Breast epithelium (tissue), 4 donors: ENCODE measurements at places on chromosomes 2 and 18.

GRCh38 chr2:96185516-96185915 lies 23.1 kb downstream of the STARD7 start:
- no peak for DNase-seq
- no peaks in the 10 kb centered on the region for H3K27me3 ChIP-seq
- H3K27ac ChIP-seq: no peak overlapping the region
- no peaks in the 10 kb centered on the region for H3K36me3 ChIP-seq

GRCh38 chr2:176763130-176763529 lies 449.5 kb upstream of the HNRNPA3 start:
- H3K27me3 ChIP-seq: no peaks in the 10 kb centered on the region
- H3K27ac ChIP-seq: no peak overlapping the region
- no peak for DNase-seq
- no peaks in the 10 kb centered on the region for H3K4me1 ChIP-seq

DNA sequence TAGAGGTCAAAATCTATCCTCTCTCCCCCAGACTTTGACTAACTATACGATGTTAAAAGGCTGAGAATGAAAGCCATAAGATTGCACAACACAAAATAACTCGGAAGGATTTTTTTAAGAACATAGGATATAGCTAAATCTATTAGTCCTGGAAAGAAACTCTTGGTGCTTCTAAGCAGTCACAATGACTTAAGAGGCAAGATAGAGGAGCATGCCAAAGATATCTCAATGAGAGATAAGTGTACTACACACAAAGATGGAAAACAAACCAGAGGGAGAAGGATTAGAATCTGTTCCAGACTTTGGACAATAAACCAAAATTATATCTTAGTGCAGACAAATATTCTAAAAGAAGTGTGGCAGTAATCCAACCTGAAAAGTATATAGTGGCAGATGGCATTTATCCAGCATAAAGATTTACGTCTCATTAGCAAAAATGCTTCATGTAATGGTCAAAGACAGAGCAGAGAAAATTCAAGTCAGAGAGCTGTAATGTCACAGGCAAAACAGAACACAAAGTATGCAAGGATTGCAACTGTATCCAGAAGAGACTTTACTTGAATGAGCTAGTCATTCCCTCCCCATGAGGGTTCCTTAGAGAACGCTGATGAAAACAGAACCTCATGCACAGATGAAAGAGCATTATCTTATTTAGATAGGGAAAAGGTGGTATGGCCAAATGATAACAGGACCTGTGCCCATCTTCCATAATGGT lies 28.8 kb upstream of the EVA1A start:
- H3K4me1 ChIP-seq: no peaks in the 10 kb centered on the region
- no peak overlapping the region for H3K27ac ChIP-seq
- H3K27me3 ChIP-seq: no peaks in the 10 kb centered on the region
- DNase-seq: no peak

- no peak overlapping the region for H3K4me3 ChIP-seq
- H3K27ac ChIP-seq: no peak overlapping the region
- no peak for DNase-seq
- no peaks in the 10 kb centered on the region for H3K36me3 ChIP-seq
Measured at GRCh38 chr2:2291500-2292260, 39.4 kb downstream of the MYT1L start.

DNA sequence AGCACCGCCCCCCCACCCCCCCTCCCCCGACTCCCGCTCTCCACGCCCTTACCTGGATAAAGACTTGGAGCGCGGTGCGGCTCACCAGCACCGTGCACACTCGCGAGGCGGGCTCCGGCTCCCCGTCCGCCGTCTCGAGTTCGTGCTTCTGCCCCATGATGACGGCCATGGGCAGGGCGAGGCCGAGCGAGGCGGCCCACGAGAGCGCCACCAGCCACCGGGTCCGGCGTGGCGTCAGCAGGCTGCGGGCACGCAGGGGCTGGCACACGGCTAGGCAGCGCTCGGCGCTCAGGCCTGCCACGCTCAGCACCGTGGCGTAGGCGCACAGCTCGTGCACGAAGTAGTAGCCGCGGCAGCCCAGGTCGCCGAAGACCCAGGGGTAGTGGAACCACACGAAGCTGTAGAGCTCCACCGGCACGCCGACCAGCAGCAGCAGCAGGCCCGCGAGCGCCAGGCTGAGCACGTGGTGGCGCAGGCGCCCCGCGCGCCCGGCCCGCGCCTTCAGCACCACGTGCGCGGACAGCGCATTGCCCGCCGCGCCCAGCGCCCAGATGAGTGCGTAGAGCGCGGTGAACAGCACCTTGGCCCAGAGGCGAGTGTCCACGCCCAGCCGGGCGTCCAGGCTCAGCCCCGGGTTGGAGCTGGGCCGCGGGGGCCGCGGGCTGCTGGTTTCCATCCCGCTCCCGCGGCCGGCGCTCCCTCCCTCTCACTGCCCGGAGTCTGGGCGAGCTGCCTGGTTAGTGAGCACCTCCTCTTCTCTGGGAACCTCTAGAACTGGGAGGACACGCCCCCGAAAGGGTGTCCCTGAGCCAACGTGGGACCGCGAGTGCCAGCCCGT lies at the start of gene NTSR2:
TSS of gene NTSR2 (minus strand) at position 742 of the 838 bp plus-strand sequence. CDS start at position 676, 66 bp downstream.
- no peaks in the 10 kb centered on the region for H3K27me3 ChIP-seq
- H3K36me3 ChIP-seq: no peaks in the 10 kb centered on the region
- H3K4me3 ChIP-seq: peak within 1 kb of the TSS; percentile 45
- no peaks in the 10 kb centered on the region for H3K4me1 ChIP-seq

DNA sequence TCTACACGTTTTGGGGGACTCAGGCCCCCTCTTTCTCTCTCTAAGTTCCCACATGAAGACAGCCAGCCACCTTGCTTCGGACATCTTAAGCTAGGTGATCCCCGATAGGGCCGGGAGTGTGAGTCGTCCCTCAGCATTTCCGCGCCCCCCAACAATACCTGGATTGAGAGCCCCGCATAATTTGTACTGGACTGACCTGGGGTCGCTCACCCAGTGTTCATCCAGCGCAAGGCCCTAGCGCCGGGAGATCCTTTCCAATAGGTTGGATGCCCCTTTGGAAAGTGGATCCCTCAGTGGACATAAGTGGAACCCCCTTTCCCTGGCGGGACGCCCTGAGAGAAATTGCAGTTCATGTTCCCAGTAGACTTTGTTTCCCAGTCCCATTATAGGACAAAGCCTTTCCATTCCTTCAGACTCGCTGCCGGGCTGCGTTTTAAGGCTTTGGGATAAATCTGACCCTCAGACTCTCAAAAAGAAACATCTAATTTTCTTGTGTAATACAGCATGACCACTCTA lies 77.8 kb upstream of the KCNH7 start:
- H3K4me3 ChIP-seq: no peak overlapping the region
- no peak for DNase-seq
- H3K27ac ChIP-seq: no peak overlapping the region
- H3K36me3 ChIP-seq: no peaks in the 10 kb centered on the region
- no peaks in the 10 kb centered on the region for H3K4me1 ChIP-seq

GRCh38 chr2:73877071-73877802 lies 15.6 kb upstream of the ACTG2 start:
- H3K27me3 ChIP-seq: no peaks in the 10 kb centered on the region
- H3K4me3 ChIP-seq: no peak overlapping the region
- H3K4me1 ChIP-seq: no peaks in the 10 kb centered on the region
- H3K36me3 ChIP-seq: no peaks in the 10 kb centered on the region
- no peak for DNase-seq

DNA sequence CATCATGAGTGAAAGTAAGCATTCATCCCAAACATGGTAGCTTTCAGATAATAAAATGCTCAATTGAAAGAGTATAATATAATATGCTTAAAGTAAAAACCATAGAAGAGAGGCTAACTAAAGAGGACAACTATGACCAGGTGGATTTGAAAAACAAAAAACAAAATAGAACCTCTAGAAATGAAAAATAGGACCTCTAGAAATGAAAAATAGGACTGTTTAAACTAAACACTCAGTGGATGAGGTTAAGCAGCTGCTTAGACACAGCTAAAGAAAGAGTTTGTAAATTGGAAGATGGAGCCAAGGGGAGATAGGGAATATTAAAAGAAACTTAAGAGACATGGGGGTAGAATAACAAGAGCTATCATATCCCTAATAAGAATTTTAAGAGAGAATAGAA lies 301.6 kb downstream of the BCL2 start:
- no peak for DNase-seq
- H3K27ac ChIP-seq: no peak overlapping the region
- no peaks in the 10 kb centered on the region for H3K4me1 ChIP-seq

DNA sequence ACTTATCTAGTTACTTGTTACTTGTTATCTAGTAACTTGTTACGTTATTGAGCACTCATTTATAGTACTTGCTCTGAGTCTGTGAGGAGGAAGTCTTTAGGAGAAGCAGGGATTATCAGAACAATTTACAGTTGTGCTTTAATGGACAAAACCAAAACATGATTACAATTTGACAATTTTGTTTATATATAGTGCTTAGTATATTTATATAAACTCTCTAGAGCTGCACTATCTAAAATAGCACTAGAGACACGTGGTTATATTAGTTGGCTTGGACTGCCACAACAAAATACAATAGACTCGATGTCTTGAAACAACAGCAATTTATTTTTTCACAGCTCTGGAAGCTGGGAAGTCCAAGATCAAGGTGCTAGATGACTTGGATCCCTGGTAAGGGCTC lies 78.4 kb downstream of the BMPR2 start:
- no peaks in the 10 kb centered on the region for H3K36me3 ChIP-seq
- no peaks in the 10 kb centered on the region for H3K27me3 ChIP-seq

DNA sequence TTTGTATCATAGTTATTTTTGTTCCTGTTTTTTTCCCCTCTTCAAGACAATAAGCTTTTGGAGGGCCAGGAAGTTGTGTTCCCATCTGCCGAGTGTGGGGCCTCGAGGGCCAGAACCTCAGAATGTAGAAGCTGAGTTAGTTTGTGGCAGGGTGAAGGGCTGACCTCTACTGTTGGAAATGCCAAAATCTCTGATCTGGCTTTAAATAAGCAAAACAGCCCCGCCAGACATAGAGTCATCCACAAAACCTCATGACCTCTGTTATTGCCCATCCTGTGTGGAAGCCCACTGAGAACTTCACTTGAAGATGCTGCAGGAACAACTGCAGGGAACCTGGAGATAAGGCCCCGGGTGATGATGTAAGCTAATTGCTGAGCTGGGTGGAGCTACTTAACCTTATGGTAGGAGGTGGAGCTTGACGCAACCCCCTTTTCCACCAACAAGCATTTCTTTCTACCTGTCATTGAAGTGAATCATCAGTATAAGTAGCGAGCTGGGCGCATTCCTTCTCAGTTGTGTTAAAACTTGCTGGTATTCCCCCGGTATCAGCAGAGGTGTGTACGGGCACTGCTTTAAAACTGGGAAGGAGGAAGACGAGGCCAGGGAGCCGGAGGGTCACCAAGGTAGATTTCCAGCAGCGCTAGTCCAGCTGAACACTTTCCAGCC lies 177.2 kb downstream of the NEDD4L start:
- DNase-seq: peak; percentile 89
- no peaks in the 10 kb centered on the region for H3K36me3 ChIP-seq
- no peak overlapping the region for H3K4me3 ChIP-seq
- H3K27me3 ChIP-seq: no peaks in the 10 kb centered on the region
- H3K27ac ChIP-seq: peak overlapping the region; percentile 96

- H3K27ac ChIP-seq: no peak overlapping the region
- H3K36me3 ChIP-seq: no peaks in the 10 kb centered on the region
- DNase-seq: no peak
- no peaks in the 10 kb centered on the region for H3K27me3 ChIP-seq
- H3K4me3 ChIP-seq: no peak overlapping the region
Measured at GRCh38 chr2:198753101-198753500, 704.6 kb downstream of the SATB2 start.

DNA sequence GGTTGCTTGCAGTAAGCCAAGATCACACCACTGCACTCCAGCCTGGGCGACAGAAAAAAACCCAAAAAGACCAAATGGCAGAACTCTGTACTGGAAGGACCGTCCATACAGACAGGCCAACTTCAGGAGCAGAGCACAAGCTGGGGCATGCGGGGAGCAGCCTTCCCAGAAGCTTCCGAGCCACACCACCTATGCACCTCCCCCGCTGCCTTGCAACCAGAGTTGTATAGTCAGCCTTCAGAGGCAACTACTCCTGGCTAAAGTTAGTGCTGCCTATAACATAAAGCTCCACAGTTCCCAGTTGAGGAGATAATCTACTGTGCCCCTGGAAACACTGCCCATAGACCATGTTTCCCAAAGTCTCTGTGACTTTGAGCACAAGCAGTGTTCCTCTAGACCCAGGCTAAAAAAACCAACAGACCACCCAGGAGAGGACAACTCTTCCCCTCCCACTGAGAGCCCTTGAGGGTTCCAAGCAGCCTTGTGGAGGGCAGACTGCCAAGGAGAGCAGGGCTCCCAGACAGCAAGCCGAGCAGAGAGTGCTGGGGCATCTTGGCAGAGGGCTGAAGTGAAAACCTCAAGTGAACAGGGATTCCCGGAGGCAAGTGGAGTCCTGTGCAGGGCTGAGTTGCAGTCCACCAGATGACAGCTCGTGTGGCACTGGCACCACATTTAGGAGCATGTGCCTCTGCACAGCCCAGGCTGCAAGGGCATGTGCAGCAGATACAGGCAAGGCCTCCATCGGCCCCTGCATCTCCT lies 6.8 kb downstream of the SFT2D3 start:
- no peak overlapping the region for H3K4me3 ChIP-seq
- DNase-seq: no peak
- no peaks in the 10 kb centered on the region for H3K27me3 ChIP-seq
- H3K36me3 ChIP-seq: peaks cover 5% of the 10 kb centered on the region
- H3K27ac ChIP-seq: no peak overlapping the region
- no peaks in the 10 kb centered on the region for H3K4me1 ChIP-seq

DNA sequence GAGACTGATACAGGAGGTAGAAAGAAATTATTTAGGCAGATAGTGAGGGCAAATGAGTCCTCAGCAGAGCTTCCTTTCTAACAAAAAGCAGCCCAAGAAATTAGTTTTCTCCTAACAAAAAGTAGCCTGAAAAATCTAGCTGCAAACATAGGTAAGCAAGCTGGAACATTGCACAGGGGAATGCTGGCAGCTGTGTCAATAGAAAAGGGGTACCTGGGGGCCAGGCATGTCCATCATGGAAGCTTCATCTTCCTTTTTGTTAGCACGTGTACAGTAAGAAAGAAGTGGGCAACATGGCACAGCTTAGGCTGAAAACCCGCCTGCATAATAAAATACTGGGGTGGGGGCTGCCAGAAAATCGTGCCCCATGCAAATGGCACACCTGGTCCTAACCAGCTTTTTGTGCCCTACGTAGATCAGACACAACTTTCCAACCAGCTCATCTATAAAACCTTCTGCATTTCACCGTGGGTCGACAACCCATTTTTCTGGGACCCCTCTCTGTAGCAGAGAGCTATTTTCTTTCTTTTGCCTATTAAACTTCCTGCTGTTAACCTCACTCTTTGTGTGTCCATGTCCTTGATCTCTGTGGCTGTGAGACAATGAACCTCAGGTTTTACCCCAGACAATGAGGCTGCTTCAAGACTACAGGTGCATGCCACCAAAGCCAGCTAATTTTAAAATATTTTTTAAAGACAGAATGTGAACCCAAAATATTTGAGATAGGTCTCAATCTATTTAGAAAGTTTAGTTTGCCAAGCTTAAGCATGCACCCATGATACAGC lies 6.6 kb upstream of the MTHFD2 start:
- H3K4me1 ChIP-seq: no peaks in the 10 kb centered on the region
- no peak overlapping the region for H3K27ac ChIP-seq
- H3K4me3 ChIP-seq: no peak overlapping the region
- DNase-seq: no peak
